ENCODE measurements at places on chromosomes 2 and 18. TPM values are rescaled to one million over a fixed set of nuclear protein-coding genes. Genes with fewer than 3 reads are reported as not detected.

Gene CD207
- 0.22 TPM for total RNA-seq

Gene SALL3
- total RNA-seq: not detected

DNA sequence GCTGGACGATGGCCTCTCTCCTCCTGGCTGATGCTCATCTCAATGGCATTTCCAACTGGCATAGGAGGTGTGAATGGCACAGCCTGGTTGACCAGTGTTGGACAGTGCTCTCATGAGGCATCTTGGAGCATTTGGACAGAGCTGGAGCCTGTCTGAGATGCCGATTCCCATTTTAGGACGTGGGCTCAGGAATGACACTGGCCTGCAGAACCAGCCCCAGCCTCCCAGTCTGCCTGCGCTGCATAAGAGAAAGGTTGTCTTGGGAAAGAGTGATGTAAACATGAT, 118.2 kb upstream of the COPS8 start:
- DNase-seq: no peak

Gene RUFY4
- 0.28 TPM for total RNA-seq

GRCh38 chr2:15069149-15069548, 436.6 kb downstream of the LRATD1 start:
- DNase-seq: no peak

Gene HTR2B
- 0.22 TPM for total RNA-seq

DNA sequence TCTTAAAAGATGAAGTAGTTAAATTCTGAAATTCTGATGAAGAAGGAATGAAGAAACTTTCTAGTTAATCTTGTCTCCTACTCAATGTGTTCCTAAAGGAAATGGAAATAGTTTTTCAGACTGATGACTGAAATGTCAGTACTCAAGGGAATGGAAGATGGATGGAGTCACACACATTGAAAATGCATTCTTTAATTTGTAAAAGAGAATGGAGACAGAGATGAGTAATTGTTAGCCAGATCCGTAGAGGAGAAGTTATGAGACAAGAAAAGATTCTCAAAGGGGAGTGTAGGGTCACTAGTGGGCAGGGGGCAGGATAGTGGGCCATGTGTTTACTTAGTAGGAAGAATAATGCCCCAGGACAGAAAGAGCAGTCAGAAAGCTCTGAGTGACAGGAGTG, 13.3 kb downstream of the ZSWIM2 start:
- DNase-seq: no peak

DNA sequence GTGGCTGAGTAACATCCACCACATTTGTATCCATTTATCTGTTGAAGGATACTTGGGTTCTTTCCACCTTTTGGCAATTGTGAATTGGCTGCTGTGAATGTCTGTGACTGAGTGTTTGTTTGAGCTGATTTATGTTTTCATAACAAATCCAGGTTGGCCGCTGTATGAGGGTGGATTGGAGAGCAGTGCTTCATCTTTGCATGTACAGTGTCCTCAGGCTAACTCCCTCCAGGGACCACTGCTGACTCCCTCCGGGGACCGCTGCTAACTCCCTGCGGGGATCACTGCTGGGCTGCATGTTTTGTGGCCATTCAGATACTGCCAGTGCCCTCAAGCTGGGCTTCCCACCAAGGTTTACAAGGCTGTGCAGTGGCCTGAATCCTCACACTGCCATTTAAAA, 10.2 kb downstream of the BOK start:
- no peak for DNase-seq

- DNase-seq: no peak
These were observed 263.8 kb downstream of the PHLPP1 start for GRCh38 chr18:62979176-62979575.

DNA sequence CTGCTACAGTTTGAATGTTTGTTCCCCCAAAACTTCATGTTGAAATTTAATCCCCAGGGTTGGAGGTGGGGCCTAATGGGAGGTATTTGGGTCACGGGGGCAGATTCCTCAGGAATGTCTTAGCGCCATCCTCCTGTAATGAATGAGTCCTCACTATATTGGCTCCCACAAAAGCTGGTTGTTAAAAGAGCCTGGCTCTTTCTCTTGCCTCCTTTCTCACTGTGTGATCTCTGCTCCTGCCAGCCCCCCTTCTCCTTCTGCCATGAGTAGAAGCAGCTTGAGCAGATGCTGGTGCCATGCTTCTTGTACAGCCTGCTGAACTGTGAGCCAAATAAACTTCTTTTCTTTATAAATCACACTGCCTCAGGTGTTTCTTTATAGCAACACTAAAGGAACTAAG, 721.0 kb upstream of the PKDCC start:
- DNase-seq: no peak

DNA sequence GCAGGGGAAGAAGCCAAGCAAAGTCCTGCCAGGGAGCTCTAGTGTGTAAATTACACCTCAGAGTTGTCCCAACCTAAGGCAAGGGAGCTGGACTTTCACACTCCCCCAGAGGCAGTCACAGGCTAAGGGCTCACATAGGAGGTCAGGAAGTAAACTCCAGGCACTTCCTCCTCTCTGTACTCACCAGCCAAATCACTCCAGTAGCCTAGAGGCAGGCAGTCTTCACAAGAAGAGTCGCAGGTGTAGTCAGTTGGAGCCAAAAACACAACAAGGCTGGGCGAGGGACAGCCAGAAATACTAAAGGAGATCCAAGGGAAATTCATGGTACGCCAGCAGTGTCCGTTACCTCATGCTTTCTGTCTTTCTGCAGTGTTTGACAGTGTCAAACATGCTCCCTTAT, 205.0 kb downstream of the C1D start:
- DNase-seq: no peak

Gene DNAJC5G
- total RNA-seq: not detected

DNA sequence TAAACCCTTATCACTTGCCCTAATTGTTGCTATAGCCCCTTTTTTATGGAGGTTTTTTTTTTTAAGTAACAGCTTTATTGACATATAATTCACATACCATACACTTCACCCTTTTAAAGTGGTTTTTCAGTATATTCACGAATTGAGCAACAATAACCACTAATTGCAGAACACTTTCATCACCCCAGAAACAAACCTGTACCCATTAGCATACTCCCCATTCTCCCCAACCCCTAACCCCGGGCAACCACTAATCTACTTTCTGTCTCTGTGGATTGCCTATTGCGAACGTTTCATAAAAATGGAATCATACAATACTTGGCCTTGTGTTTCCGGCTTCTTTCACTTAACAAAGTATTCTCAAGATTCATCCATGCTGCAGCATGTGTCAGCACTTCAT, 213.6 kb downstream of the ATAD2B start:
- no peak for DNase-seq

Gene OLA1
- total RNA-seq: 59.2 TPM

All from left colon (tissue), 2 donors.